Endothelial cell (in vitro differentiated cells): ENCODE measurements at places on chromosomes 5 and 9. TPM values are rescaled to one million over a fixed set of nuclear protein-coding genes. Genes with fewer than 3 reads are reported as not detected.

The MEF2C gene
- total RNA-seq: 134 TPM

The ELAVL2 gene
- total RNA-seq: 10.3 TPM

The UGT3A1 gene
- total RNA-seq: 0.85 TPM

The PLPP7 gene
- 4.9 TPM for total RNA-seq

The SH3GL2 gene
- total RNA-seq: 1.6 TPM

The PDE6A gene
- not detected for total RNA-seq

The GLDC gene
- 29.1 TPM for total RNA-seq

The ARHGEF39 gene
- total RNA-seq: 1.4 TPM

The FANCC gene
- total RNA-seq: 16.7 TPM

GRCh38 chr9:110266795-110267194 lies 10.5 kb upstream of the TXN start:
- H3K4me3 ChIP-seq: no peak overlapping the region
- H3K36me3 ChIP-seq: no peaks in the 10 kb centered on the region
- DNase-seq: no peak
- H3K4me1 ChIP-seq: no peaks in the 10 kb centered on the region

- H3K27me3 ChIP-seq: no peaks in the 10 kb centered on the region
- H3K36me3 ChIP-seq: no peaks in the 10 kb centered on the region
- DNase-seq: no peak
- H3K4me3 ChIP-seq: no peak overlapping the region
- no peaks in the 10 kb centered on the region for H3K4me1 ChIP-seq
Observed at GRCh38 chr5:6496207-6496584, 47.5 kb downstream of the UBE2QL1 start.

DNA sequence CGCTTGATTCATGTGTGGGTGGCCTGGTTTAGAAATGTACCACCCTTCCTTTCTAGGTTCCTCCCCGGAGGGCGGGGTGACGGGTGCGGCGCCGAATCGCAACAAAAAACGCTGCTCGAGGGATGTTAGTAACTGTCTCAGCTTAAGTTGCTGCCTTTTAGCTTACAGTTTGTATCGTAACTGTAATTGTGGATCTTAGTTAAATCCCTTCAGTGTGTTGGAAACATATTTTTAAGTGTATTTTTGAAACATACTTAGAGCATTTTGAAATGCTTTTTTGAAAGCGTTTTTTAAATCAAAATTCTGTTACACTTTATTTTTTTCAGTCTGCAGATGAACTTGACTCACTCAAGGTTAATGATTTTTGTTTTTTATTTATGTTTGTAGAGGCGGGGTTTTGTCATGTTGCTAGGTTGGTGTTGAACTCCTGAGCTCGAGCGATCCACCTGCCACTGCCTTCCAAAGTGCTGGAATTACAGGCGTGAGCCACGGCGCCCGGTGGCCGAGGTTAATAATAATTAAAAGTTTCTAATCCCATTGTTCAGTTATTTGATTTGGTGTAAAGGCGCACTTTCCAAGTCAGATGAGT lies 997 bp upstream of the CHD1 start:
- peak overlapping the region; percentile 95 for H3K4me3 ChIP-seq
- H3K27ac ChIP-seq: peak overlapping the region; percentile 93
- peaks cover 18% of the 10 kb centered on the region for H3K4me1 ChIP-seq

DNA sequence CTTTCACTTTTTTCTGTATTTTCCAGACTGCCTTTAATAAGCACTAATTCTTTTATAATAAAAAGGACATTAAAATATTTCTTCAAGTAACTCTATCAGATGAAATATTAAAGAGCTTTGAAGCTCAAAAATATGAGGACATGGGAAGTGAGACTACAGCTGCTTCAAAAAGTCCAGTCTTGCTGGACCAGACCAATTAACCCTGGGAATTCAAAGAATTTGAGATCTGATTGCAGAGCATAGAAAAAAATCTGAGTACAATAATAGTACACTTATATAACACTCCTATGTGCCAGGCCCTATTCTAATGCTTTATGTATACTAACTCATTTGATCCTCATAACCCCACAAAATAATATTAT lies 9.8 kb downstream of the TMEM245 start:
- peaks cover 13% of the 10 kb centered on the region for H3K4me1 ChIP-seq
- H3K27me3 ChIP-seq: no peaks in the 10 kb centered on the region
- no peak for DNase-seq
- H3K36me3 ChIP-seq: no peaks in the 10 kb centered on the region

DNA sequence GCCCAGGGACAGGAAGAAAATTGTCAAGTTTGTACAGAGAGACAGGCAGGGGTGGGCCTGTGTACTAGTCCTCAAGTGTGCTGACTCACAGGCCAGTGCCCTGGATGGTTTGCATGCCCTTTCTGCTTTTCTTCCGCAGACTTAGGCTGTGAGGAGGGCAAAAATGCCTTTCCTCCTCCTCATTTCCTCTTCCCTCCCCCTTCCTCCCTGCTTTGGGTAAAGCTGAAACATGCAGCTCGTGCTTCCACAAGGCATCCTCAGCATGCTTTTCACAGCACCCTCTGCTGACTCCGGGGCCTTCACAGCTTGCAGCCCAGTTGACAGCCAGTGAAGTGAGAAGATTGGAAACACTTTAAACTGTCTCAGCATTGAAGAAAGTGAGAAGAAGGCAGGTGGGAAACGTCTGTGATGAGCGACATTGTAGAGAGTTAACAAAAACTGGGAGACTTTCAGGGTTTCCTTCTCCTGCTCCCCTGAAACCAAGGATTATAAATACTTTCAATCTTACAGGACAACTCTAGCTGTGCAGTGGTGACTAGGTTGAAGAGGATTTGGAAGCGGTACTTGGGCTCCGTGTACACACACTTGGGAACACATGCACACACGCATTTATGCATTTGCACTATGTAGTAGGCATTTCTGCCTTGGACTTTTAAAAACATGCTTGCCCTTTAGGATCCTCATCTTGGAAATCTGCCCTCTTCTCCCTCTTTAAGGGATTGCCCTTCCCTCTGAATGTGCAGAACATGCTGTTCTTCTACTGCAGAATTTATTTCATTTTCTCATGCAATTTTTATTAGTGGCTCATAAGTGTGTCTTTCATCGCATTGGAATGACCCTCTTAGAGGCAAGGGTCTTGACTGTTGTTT lies 138.8 kb downstream of the GRIA1 start:
- H3K36me3 ChIP-seq: no peaks in the 10 kb centered on the region
- no peak overlapping the region for H3K4me3 ChIP-seq
- H3K27me3 ChIP-seq: peaks cover 5% of the 10 kb centered on the region
- peaks cover 26% of the 10 kb centered on the region for H3K4me1 ChIP-seq

DNA sequence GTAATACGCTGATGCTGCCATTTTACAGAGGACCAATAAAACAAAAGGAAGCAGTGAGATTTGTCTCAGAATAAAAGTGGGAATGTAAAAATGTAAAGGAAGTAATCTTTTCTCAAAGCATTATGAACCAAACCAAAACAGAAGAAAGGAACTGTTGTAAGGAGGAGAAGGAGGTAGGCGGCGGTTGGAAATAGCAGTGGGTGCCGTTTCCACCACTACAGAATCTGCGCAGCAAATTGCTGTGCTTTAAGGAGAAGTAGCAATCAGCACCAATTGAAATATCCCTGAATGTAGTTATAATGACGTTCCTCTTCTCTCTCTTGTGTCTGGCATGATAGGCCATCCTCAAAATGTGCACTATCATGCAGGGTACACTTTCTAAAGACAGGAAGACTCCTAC lies 455.1 kb upstream of the TLE4 start:
- H3K36me3 ChIP-seq: no peaks in the 10 kb centered on the region
- H3K4me3 ChIP-seq: no peak overlapping the region
- no peaks in the 10 kb centered on the region for H3K4me1 ChIP-seq
- no peak for DNase-seq

- no peaks in the 10 kb centered on the region for H3K36me3 ChIP-seq
- peaks cover 9% of the 10 kb centered on the region for H3K27me3 ChIP-seq
- no peak overlapping the region for H3K4me3 ChIP-seq
- DNase-seq: peak; percentile 59
Observed at GRCh38 chr5:141914199-141914743, 9.4 kb upstream of the DELE1 start.

DNA sequence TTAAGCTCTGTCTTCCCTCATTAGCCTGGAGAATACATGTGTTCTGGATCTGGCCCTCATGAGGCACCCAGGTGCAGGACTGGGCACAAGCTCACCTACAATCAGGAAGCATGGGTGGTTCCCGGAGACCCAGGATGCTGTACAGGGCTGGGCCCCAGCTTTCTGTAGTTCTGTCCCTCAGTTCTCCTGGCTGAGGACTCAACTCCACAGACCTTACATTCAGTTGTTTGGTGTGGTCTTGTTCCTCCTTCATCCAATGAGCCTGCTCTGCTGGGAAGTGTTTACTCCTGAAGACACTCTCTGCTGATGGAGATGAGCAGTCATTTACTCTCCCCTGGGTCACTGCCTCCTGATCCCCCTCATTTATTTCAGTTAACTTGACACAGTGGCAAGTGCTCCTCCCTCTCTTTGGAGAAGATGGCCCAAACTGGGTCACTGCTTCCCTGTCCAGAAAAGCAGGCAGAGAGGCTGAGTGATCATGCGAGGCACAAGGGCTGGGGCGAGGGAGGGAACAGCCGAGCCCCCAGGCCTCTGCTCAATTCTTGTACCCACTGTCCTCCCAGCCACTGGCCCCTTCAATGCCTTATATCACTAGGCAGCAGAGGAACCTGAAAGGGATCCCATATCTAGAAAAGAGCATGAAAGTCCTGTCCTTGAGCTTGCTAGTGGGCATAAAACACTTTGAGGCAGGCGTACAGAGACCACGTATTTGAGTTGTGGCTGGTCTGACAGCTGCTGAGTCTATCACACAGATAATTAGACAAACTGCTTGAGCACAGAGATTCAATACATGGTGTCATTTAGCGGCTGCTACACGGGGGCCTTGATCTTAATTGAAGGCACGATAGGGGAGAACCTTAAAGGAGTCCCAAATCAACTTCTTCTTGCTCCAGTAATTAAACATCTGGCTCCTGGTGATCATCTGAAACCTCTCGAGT lies 221.7 kb downstream of the FSTL4 start:
- peaks cover 6% of the 10 kb centered on the region for H3K27me3 ChIP-seq
- no peaks in the 10 kb centered on the region for H3K4me1 ChIP-seq
- H3K27ac ChIP-seq: no peak overlapping the region
- H3K4me3 ChIP-seq: no peak overlapping the region
- DNase-seq: no peak

- no peak for DNase-seq
- no peak overlapping the region for H3K27ac ChIP-seq
- H3K27me3 ChIP-seq: peaks cover 12% of the 10 kb centered on the region
- H3K4me3 ChIP-seq: no peak overlapping the region
- peaks cover 6% of the 10 kb centered on the region for H3K4me1 ChIP-seq
Observed at GRCh38 chr9:130459151-130459550, 14.4 kb downstream of the ASS1 start.

GRCh38 chr5:35114698-35115097 lies 66.9 kb upstream of the AGXT2 start:
- H3K4me1 ChIP-seq: no peaks in the 10 kb centered on the region
- H3K4me3 ChIP-seq: no peak overlapping the region
- DNase-seq: no peak
- no peak overlapping the region for H3K27ac ChIP-seq
- no peaks in the 10 kb centered on the region for H3K27me3 ChIP-seq

GRCh38 chr5:123454259-123454911 lies 31.2 kb upstream of the CEP120 start:
- no peak for DNase-seq
- H3K27me3 ChIP-seq: no peaks in the 10 kb centered on the region
- H3K4me3 ChIP-seq: no peak overlapping the region
- H3K4me1 ChIP-seq: peaks cover 8% of the 10 kb centered on the region

- H3K27me3 ChIP-seq: peaks cover 5% of the 10 kb centered on the region
- H3K27ac ChIP-seq: peak overlapping the region; percentile 97
- H3K4me3 ChIP-seq: no peak overlapping the region
- H3K36me3 ChIP-seq: no peaks in the 10 kb centered on the region
- peaks cover 56% of the 10 kb centered on the region for H3K4me1 ChIP-seq
Observed at GRCh38 chr9:77978086-77978781, 53.4 kb downstream of the GNAQ start.

DNA sequence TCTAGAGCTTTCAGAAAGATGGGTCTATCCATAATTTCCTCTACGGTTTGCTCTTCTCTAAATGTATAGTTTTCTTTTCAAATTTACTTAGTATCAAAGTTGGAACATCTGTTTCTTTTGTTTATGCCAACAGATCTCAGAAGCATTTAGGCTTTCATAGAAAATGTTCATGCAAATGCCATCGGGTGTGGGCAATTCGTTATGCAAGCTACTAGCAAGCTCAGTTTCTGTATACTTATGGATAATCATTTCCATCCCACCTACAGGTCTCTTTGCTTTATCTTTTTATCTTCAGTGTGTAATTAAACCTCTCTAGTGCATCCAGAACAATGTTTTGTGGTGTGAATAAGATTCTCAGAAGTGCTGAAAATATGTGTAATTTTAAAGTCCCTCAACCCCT lies 59.9 kb downstream of the NUDT12 start:
- no peak for DNase-seq
- no peak overlapping the region for H3K27ac ChIP-seq
- no peak overlapping the region for H3K4me3 ChIP-seq
- peaks cover 13% of the 10 kb centered on the region for H3K4me1 ChIP-seq
- H3K27me3 ChIP-seq: no peaks in the 10 kb centered on the region

- no peak overlapping the region for H3K27ac ChIP-seq
- DNase-seq: no peak
- peaks cover 9% of the 10 kb centered on the region for H3K27me3 ChIP-seq
- no peaks in the 10 kb centered on the region for H3K36me3 ChIP-seq
- H3K4me3 ChIP-seq: no peak overlapping the region
- peaks cover under 1% of the 10 kb centered on the region for H3K4me1 ChIP-seq
Observed at GRCh38 chr5:149247726-149248125, 23.9 kb upstream of the AFAP1L1 start.

DNA sequence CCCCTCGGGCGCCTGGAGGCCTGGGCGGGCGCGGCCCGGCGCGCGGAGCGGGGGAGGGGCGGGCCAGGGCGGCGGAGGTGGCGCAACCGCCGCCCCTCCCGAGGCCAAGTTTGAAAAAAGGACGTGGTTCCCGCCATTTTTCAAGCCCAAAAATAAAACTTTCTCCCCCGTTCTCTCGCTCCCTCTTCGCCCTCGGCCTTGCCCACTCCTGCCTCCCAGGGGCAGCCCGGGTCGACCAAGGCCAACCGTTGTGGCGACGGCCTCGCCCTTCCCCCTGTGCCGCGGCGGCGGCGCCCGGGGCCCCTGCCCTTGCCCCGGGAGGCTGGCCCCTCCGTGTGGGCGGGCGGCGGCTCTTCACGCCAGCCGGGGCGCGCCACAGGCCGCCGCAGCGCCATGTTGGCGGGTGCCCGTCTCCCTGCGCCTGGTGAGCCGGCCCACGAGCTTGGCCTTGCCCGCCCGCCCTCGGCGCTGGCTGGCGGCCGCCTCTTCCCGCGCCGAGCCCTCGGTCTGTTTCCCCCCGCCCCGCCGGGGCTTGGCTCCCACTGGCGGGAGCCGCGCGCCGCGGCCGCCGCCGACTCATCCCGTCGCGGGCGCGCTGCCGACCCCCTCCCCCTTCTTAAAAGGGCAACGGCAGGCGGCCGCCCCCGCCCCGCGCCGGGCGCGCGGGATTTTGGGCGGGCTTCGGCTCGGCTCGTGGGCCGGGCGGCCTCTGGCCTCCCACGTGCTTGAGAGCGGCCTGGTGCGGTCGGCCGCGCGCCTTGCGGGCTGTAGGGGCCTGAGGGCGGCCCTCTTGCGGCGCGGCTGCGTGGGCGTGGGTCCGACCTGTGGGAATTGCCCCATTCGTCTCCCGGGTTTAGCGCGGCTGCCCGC lies 1.3 kb downstream of the ANP32B start:
- DNase-seq: peak; percentile 62
- H3K27me3 ChIP-seq: peaks cover 9% of the 10 kb centered on the region
- no peak overlapping the region for H3K4me3 ChIP-seq
- no peaks in the 10 kb centered on the region for H3K36me3 ChIP-seq
- H3K4me1 ChIP-seq: peaks cover 4% of the 10 kb centered on the region

GRCh38 chr5:65104831-65105230 lies 336.1 kb downstream of the CWC27 start:
- no peak for DNase-seq
- peaks cover 10% of the 10 kb centered on the region for H3K36me3 ChIP-seq
- H3K27me3 ChIP-seq: peaks cover 11% of the 10 kb centered on the region
- H3K27ac ChIP-seq: no peak overlapping the region

GRCh38 chr5:154858972-154859871 lies 795 bp downstream of the CNOT8 start:
- H3K27me3 ChIP-seq: peaks cover 16% of the 10 kb centered on the region
- H3K36me3 ChIP-seq: no peaks in the 10 kb centered on the region
- peak overlapping the region; percentile 95 for H3K4me3 ChIP-seq
